Stimulated activated CD8-positive, alpha-beta memory T cell treated with anti-CD3 and anti-CD28 coated beads, Interleukin-4, amount 100 ng/mL, for 1 hour (primary cell): ENCODE measurements at places on chromosomes 3 and 15.

GRCh38 chr3:27323087-27323570 lies 46.1 kb downstream of the NEK10 start:
- DNase-seq = no peak

- no peak for DNase-seq
Measured at GRCh38 chr15:31964586-31965307, 65.6 kb upstream of the CHRNA7 start.

- no peak for DNase-seq
Measured at GRCh38 chr3:188108703-188109412, 45.1 kb upstream of the LPP start.

- DNase-seq = no peak
Measured at GRCh38 chr3:159057621-159058020, 255.8 kb downstream of the MFSD1 start.

DNA sequence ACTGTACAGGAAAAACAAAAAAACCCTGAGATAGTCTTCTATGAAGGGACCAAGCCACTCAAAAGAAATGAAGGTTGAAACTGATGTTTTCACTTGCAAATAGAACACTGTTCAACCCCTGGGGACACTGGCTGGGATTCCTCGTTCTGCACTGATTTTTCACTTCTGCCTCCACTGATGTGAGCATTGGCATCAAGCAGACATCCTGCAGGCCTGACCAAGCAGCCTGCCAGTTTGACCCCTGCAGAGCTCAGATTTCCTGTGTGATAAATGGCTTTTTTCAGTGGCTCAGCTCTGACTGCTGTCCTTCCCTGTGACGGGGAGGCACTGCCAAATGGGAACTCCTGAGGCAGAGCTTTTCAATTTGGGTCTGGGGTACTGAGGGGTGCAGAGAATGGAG lies 50.0 kb downstream of the RASGRP1 start:
- DNase-seq = no peak

DNA sequence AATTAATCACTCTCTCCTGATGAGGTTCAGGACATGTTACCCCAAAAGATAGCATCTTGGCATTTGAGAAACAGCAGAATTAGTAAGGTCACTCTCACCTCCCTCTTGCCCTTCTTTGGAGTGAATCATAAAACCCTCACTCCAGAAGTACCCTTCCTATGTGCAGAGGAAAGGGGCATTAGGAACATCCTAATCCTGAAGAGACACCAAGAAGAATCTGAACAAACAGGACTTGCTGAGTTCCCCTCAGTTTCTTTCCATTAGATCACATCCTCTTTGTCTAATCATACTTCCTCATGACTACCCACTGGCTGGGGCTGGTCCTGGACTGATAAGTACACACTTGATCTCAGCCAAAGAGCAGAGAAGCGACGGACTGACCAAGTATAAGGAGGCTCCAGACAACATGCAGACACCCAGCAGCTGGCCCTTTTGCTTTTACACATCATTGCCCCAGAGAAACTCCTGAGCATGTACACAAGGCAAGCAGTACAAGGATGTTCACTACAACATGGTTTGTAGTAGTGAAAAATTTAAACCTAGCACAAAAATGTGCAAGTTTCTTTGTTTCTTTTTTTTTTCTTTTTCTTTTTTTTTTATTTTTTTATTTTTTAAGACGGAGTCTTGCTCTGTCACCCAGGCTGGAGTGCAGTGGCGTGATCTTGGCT lies 15.0 kb upstream of the TM6SF1 start:
- no peak for DNase-seq

GRCh38 chr15:80480909-80481308 lies 76.7 kb downstream of the ARNT2 start:
- DNase-seq = no peak

DNA sequence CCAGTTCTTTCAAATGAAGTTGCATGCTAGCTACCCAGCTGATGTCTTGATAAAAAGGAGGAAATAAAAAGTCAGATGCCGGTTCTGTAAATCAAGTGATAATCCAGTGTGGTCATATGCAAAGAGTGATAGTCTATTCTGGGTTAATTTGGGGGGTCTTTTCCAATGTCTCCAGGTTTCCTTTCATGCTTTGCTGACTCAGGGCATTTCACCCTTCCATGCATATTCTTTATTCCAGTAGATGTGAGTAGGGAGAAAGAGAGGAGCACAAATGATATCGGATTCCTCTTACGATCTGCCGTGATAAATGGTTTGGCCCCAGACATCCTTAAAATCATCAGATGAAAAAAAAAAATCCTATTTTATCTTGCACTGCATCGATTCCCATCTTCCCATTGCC lies 60.8 kb downstream of the ADAMTS9 start:
- DNase-seq = no peak

DNA sequence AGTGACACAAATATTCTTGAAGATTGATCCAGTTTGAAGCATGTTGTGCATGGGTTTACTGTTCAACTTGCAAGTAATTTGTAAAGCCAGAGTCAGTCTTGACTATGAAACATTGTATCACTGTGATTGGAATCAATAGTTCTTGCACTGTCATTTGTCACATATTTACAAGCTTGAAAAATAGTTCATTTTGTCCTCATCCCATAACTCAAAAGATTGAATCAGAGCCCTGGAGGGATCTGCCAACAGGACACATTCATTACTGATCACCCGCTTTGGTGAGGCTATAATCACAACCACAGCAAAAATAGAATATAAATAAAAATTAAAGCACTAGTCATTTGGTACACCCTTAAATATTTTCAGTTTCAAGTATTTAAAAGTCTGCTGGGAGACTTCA lies 368.9 kb downstream of the WDR72 start:
- no peak for DNase-seq

GRCh38 chr15:72958634-72959033 lies 93.6 kb upstream of the NEO1 start:
- DNase-seq = no peak

GRCh38 chr15:74857082-74857655 lies 14.2 kb upstream of the ULK3 start:
- no peak for DNase-seq

GRCh38 chr15:58297639-58298038 lies 134.2 kb upstream of the LIPC start:
- no peak for DNase-seq

- no peak for DNase-seq
Measured at GRCh38 chr3:172029425-172030098, 9.8 kb upstream of the FNDC3B start.

DNA sequence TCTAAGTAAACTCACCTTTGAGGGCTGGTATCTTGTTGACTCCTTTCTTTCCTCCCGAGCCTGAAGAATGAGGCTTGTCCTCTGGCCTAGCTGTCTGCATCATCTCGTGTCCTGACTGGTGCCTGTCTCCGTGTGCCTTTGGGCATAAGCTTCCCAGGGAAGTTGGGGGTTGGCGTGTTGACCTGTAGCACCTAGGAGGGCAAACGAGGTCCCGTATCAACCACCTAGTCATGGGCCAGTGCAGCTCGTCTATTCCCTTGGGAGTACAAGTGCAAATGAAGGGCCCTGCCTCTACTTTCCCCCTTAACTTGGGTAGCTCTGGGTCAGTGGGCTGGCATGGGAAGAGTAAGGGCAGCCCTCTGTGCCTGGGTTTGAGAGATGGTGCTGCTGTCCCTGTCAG lies 8.7 kb downstream of the TEX264 start:
- DNase-seq = no peak

DNA sequence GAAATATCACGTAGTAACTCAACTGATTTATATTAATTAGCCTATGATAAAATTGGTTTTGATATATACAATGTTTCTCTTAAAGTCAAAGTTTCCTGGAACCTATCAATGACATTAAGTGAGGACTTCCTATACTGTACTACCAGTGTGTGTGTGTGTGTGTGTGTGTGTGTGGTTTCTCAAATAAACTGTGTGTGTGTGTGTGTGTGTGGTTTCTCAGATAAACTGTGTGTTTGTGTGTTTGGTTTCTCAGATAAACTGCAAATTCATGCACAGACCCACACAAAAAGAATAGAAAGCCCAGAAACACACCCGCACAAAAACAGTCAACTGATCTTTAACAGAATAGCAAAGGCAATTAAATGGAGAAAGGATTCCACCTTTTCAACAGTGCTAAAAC lies 14.5 kb upstream of the WDR5B start:
- DNase-seq = no peak

GRCh38 chr3:49910409-49911123 lies 6.9 kb upstream of the MST1R start:
- DNase-seq = no peak

- DNase-seq = no peak
Measured at GRCh38 chr3:156761007-156761406, 65.1 kb upstream of the LEKR1 start.

DNA sequence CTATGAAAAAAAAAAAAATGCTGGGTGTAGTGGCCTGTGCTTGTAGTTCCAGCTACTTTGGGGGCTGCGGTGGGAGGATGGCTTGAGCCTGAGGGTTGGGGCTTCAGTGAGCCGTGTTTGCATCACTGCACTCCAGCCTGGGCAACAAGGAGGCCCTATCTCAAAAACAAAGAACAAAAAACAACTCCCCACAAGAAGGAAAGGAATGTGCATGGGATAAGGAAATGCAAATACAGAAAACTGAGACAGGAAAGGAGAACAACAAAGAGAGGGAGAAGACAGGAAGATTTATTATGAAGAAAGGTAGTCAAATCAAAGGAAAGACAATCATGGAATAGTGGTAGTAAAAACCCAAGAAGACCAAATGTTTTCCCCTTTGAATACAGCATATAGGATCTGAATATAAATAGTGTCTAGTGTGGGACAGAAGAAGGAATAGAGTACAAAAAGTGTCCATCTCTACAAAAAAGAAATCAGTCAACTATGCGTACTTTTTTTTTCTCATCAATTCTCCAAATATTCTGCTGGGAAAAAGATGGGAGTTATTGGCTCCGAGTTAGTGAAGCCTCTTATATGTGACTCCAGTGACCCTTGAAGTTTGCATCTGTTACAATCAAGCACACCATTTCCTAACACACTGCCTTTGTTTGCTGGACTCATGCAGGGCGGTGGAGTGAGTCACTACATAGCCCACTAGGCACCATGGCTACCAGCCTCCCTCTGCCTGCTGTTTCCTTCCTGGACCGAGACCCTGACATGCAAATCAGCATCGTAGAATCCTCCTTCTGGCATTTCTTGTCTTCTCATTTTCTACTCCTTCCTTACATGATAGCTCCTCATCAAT lies 101.2 kb upstream of the PTX3 start:
- no peak for DNase-seq
